ENCODE measurements at places on chromosomes 7 and 10.

- DNase-seq: no peak
Measured at GRCh38 chr10:113767222-113767621, 15.7 kb downstream of the PLEKHS1 start.

- no peak for DNase-seq
Measured at GRCh38 chr10:44390585-44391072, 5.7 kb upstream of the CXCL12 start.

GRCh38 chr7:128826512-128826911 is 3.7 kb upstream of the FLNC start:
- no peak for DNase-seq

DNA sequence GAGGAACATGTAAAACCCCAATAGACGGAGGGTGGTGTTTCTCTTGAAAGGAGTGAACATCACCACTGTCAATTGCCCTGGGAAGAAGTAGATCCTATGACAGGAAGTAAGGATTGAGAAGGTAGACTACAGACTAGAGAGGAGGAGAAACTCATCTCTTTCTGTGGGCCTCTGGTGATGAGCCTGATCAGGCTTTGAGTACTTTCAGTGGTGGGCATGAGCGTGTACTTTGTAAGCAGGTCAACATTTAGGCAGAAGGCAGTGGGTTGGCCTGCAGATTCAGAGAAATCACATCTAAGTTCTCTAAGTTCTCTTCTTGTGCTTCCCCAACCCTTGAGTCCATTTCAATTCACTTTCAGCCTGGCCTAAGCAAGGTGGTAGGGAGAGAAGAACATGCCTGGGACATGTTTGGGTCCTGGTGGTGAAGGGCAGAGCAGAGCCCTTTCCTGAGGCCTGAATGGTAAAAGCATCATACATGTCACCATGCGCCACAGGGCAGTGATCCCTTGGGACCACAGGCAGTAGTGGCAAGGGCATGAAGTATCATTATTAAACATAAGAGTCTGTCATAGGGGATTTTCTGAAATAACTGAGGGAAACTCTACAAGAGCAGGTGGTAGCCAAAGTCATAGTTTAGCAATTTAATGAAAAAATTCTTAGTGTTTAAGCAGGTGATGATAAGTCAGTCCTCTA is 56.4 kb upstream of the ANKRD1 start:
- no peak for DNase-seq

GRCh38 chr7:39952803-39953202 is 2.7 kb downstream of the CDK13 start:
- no peak for DNase-seq

DNA sequence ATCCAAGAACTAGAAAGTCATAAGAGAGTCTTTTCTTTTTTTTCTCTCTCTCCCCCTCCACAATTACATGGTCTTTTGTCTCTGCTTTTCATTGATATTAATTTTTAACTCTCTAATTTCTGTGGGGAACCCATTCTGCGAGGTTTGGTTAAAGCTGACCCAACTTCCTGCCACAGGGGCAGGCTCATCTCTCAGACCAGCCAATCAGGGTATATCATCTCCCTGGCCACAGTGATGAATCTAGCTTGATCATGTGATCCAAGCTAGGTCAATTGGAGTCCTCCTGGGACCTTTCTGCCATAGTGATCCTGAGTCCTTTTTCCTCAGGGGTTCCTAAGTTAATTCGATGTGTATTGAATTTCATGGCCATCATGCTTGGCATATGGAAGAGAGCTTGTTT is 38.0 kb upstream of the TRUB1 start:
- no peak for DNase-seq

DNA sequence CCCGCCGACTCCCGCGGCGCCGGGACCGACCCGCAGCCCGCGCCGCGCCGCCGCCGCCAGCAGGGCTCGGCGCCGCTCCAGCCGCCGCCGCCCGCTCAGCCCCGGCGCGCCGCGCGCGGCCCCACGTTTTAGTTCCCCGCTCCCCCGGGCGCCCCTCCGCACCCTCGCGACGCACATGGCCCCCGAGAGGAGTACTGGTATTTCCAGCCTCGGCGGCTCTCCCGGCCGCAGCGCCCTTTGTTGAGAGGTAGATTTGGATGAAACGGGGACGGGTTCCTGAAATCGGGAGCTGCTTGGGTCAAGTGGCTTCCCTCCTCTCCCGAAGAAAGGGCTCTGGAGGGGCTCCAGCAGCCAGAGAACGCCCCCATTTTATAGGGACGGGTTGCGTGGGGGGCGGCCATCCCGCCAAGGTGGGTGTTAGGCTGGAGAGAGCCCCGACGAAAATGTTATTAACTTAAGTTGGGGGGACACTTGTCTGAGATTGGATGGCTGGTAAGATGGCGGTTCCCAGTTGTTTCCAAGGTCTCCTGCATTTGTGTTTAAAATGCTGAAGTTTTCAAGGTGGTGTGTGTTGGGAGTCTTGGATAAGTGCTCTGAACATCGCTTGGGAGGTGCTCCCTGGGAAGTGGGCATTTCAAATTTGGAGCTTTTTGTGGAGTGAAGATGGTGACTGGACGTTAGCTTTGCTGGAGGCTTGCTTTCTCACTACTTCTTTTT is 1.2 kb downstream of the BMI1 start:
- no peak for DNase-seq

- DNase-seq: no peak
Measured at GRCh38 chr7:132397070-132397469, 179.2 kb downstream of the PLXNA4 start.

GRCh38 chr10:74593470-74593869 is 232.9 kb upstream of the KAT6B start:
- DNase-seq: no peak

DNA sequence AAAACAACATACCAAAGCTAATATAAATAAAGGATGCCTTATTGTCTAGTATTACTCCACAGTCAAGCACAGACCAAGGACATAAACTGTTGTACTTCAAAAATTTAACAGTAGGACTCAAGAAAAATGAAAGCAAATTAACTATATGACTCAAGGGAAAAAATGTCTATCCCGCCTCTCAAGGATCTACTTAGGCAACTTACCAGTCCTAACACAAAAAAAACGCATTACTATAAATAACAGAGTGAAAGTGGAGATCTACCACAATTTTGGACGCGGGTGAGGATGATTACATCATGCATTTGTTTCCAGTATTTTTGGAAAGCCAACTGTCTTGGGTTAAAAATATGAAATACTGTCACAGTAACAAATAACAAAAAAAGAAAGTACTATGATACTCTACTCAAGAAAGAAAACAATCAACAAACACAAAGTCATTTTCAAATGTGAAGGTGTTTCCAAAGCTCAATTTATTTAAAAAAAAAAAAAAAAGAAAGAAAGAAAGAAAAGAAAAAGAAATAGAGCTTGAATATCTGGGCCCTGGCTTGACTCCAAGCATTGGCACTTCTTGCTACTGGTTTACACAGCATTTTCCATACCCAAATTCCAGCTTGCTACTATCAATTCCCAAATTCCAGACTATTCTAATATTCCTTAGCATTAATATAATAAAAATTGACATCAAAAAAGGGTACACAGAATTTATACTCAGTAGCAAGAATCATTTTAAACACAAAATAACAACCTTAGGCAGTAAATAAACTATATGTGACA is 99.4 kb downstream of the RSU1 start:
- DNase-seq: no peak

DNA sequence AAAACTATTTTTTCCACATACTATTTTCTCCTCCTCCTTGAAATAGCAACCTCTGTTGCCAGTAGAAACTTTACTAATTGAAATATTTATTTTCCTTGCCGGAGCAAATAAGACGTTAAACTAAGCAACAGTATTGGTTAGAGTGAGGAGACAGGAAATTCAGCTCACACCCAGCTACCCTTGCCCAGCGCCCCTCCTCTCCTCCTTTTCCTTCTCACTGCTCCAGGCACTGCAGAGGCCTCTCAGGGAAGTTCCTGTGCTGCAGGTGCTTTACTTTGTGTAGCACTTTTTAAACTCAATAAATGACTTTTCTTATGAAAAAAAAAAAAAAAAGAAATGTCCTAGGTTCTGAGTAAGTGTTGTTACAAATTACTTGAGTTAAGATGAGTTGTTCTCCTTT is 134.0 kb downstream of the SEMA3E start:
- no peak for DNase-seq

Data from retinal pigment epithelial cell (primary cell).